Mesendoderm (in vitro differentiated cells): ENCODE measurements at places on chromosomes 16 and 17.

DNA sequence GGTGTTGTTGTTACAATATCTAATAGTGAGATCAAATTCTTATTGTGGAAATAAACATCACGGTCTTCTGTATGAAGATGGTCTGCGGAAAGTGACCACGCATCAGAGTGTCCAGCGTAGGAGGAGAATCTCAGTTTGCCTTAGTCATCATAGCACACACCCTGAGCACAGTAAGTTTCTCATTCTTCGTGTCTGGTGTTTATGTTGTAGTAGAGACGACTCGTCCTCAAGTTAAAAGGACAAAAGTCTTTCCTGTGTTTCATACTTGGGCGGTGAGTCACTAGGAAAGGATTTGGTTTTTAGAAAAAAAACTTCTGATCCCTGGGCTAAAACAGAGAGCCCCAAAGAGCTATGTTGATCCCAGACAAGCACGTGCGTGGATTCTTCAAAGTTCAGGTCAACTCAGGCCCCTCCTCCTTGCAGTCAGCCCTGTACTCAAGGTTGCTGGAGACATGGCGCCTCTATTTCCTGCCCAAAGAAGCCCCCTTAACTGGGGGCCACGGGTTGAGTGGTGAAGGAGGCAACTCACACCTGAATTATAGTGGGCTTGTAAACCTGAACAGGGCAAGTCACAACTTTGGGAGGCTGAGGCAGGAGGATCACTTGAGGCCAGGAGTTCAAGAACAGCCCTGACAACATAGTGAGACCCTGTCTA lies 170.4 kb downstream of the ZFHX3 start:
- DNase-seq: peak; percentile 88
- no peaks in the 10 kb centered on the region for H3K36me3 ChIP-seq
- H3K4me1 ChIP-seq: peaks cover 2% of the 10 kb centered on the region
- peak overlapping the region; percentile 37 for H3K27ac ChIP-seq
- H3K27me3 ChIP-seq: no peaks in the 10 kb centered on the region

GRCh38 chr16:87702325-87702811 lies 63.4 kb downstream of the KLHDC4 start:
- no peaks in the 10 kb centered on the region for H3K27me3 ChIP-seq
- no peak overlapping the region for H3K4me3 ChIP-seq
- no peaks in the 10 kb centered on the region for H3K4me1 ChIP-seq
- no peak overlapping the region for H3K27ac ChIP-seq

- peaks cover 6% of the 10 kb centered on the region for H3K4me1 ChIP-seq
- H3K4me3 ChIP-seq: no peak overlapping the region
- no peak for DNase-seq
- H3K36me3 ChIP-seq: no peaks in the 10 kb centered on the region
- H3K27me3 ChIP-seq: no peaks in the 10 kb centered on the region
Measured at GRCh38 chr17:79529661-79530081, 81.2 kb downstream of the RBFOX3 start.

- no peak overlapping the region for H3K27ac ChIP-seq
- DNase-seq: no peak
- H3K4me3 ChIP-seq: no peak overlapping the region
- no peaks in the 10 kb centered on the region for H3K27me3 ChIP-seq
- H3K4me1 ChIP-seq: no peaks in the 10 kb centered on the region
Measured at GRCh38 chr17:54235571-54235970, 412.8 kb downstream of the KIF2B start.

DNA sequence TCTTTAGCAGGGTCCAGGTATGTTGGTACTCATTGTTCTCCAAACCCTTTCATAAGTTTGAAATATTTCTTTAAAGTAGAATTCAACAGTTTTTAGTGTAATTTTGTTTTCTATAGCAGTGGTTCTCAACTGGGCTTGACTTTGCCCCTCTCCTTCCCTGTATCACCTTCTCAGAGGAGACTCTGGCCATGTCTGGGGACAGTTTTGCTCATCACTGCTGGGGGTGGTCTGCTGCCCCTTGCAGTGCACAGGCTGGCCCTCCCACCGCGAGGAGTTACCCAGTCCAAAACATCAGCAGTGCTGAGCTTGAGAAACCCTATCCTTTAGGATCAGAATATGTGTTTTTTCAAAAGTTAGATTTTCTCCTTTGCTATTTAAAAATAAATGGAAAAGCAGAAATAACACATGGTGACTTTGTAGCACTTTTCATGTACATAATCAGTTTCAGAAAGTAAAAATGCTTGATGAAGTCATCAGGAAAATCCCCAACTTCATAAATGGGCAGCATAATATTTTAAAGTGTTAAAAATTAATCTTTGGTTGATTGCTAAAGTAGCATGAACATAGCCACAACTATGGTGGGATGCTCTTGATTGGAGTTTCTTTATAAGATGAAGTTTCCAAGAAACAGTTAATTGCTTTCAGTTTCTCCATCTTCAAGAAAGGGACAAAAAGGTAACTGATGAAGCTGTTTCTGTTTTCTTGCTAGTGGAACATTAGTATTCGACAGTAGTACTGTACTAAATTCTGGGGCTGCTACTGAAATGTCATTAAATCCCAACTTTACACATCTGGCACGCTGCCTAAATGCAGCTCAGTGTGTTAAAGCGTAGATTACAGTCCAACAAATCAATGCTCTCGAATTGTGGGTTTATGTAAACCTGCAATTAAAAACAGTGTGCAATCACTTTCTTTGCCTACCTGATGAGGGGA lies 70.3 kb downstream of the NETO2 start:
- no peaks in the 10 kb centered on the region for H3K36me3 ChIP-seq
- H3K4me3 ChIP-seq: no peak overlapping the region
- H3K27me3 ChIP-seq: no peaks in the 10 kb centered on the region

- H3K36me3 ChIP-seq: no peaks in the 10 kb centered on the region
- H3K4me3 ChIP-seq: no peak overlapping the region
- no peaks in the 10 kb centered on the region for H3K27me3 ChIP-seq
- DNase-seq: no peak
- no peak overlapping the region for H3K27ac ChIP-seq
Measured at GRCh38 chr17:39045948-39046679, 78.9 kb upstream of the FBXO47 start.

DNA sequence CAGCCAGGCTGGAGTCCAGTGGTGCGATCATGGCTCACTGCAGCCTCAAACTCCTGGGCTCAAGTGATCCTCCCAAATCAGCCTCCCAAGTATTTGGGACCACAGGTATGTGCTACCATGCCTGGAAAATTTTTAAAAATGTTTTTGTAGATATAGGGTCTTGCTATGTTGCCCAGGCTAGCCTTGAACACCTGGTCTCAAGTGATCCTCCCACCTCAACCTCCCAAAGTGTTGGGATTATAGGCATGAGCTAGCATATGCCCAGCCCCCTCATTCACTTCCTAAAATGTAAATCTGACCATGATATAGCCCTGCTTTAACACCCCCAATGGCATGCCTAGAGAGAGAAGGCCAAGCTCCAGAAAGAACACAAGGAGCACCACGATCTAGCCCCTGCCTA lies 98.6 kb downstream of the NDE1 start:
- H3K27ac ChIP-seq: no peak overlapping the region
- no peaks in the 10 kb centered on the region for H3K4me1 ChIP-seq
- no peaks in the 10 kb centered on the region for H3K36me3 ChIP-seq
- no peak overlapping the region for H3K4me3 ChIP-seq
- DNase-seq: no peak

DNA sequence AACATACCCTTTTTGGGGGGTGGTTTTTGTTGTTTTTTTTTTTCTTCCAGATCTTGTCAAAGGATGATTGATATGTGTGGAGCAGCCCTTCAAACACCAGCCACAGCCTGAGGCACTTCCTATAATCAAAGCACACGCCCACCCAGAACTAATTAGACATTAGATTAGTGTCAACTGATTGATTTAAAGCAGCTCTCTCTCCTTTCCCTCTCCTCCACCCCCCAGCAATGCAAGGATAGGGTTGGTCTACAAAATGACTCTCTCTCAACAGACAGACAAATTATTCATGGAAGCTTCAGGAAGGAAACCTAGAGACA lies 250.3 kb upstream of the SOX9 start:
- no peak overlapping the region for H3K27ac ChIP-seq
- no peak overlapping the region for H3K4me3 ChIP-seq
- no peaks in the 10 kb centered on the region for H3K4me1 ChIP-seq
- H3K36me3 ChIP-seq: no peaks in the 10 kb centered on the region
- peak; percentile 2 for DNase-seq
- no peaks in the 10 kb centered on the region for H3K27me3 ChIP-seq

GRCh38 chr17:66443606-66444005 lies 141.2 kb downstream of the PRKCA start:
- no peak overlapping the region for H3K27ac ChIP-seq
- H3K27me3 ChIP-seq: no peaks in the 10 kb centered on the region
- H3K36me3 ChIP-seq: no peaks in the 10 kb centered on the region
- H3K4me1 ChIP-seq: peaks cover 2% of the 10 kb centered on the region
- DNase-seq: no peak
- no peak overlapping the region for H3K4me3 ChIP-seq

- no peak overlapping the region for H3K27ac ChIP-seq
- H3K27me3 ChIP-seq: no peaks in the 10 kb centered on the region
- no peaks in the 10 kb centered on the region for H3K36me3 ChIP-seq
- H3K4me3 ChIP-seq: no peak overlapping the region
- no peak for DNase-seq
- no peaks in the 10 kb centered on the region for H3K4me1 ChIP-seq
Measured at GRCh38 chr17:17603895-17604225, 12.4 kb upstream of the PEMT start.

GRCh38 chr16:50389900-50390299 lies 21.1 kb upstream of the BRD7 start:
- no peak overlapping the region for H3K4me3 ChIP-seq
- H3K27me3 ChIP-seq: no peaks in the 10 kb centered on the region
- H3K36me3 ChIP-seq: no peaks in the 10 kb centered on the region

GRCh38 chr16:66928702-66929388 lies 3.5 kb upstream of the RRAD start:
- H3K4me3 ChIP-seq: no peak overlapping the region
- no peak overlapping the region for H3K27ac ChIP-seq
- DNase-seq: peak; percentile 42
- peaks cover 5% of the 10 kb centered on the region for H3K4me1 ChIP-seq

DNA sequence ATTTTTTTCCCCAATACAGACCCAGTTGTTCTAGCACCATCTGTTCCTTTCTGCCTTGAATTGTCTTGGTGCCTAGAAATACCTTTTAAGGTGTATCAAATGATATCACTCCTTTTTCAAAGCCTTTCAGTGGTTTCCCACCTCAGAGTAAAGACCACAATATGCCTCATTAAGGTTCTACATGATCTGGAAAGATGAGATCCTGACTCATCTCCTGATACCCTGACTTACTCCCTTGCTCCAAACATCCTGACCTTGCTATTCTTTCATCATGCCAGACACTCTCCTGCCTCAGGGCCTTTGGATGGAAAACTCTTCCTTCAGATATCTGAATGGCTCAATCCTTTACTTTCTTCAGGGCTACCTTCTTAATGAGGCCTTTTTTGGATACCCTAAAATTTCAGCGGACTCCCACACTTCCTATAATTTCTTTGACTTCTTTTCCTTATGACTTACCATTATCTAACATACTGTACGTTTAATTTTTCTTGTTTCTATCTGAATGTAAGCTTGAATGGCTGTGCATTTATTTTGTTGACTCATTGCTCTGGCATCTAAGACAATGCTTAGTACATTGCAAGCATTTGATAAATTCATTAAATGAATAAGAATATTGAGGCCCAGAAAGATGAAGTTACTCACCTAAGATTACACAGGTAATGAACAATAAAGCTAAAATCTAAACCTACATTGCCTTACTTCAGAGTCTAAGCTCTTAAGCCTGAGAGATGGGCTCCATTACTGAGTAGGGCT lies 19.2 kb downstream of the FLOT2 start:
- H3K27ac ChIP-seq: no peak overlapping the region
- no peaks in the 10 kb centered on the region for H3K36me3 ChIP-seq
- peaks cover 3% of the 10 kb centered on the region for H3K4me1 ChIP-seq
- H3K27me3 ChIP-seq: no peaks in the 10 kb centered on the region

DNA sequence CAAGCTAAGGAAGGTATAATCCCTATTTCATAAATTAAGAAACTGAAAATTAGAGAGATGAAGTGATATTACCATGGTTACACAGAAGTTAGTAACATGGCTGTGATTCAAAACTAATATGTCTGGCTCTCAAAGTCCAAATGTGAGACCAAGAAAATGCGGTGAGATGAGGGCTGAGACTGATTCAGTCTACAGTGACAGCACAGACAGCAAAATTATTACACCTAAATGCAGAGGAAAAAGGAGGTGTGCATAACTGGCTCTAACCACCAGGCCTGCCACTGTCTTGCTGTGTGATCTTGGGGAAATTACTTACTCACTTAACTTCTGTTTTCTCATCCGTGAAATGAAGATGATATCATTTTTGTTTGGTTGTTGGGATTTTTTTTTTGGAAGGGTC lies 270.0 kb upstream of the SOX9 start:
- H3K4me1 ChIP-seq: no peaks in the 10 kb centered on the region
- no peaks in the 10 kb centered on the region for H3K27me3 ChIP-seq
- no peak overlapping the region for H3K4me3 ChIP-seq
- H3K36me3 ChIP-seq: no peaks in the 10 kb centered on the region

DNA sequence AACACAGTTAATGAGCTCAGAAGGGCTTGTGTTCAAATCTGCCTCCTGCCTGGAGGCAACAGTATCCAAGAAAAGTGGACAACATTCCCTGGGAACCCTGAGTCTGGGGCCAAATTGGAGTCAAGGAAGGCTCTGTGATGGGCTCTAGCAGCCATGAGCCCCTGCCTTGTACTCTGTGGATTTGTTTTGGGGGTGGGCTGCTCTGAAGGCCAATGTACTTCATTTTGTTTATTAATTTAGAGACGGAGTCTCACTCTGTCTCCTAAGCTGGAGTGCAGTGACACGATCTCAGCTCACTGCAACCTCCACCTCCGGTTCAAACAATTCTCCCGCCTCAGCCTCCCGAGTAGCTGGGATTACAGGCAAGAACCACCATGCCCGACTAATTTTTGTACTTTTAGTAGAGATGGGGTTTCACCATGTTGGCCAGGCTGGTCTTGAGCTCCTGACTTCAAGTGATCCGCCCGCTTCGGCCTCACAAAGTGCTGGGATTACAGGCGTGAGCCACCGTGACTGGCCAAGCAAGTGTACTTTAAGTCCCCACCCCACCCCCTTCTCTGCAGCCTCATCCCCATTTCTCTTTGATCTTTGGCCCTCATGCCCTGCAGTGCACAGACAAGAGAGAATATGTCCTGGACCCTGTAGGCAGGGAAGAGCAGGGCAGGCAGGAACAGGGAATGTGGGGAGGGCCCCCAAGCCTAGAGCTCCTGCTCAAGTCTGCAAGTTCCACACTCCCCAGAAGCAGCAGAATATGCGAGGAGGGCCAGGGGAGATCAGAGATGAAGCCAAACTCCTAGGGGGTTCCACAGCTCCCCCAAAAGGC lies 2.7 kb upstream of the GIP start:
- H3K4me1 ChIP-seq: peaks cover 2% of the 10 kb centered on the region
- no peaks in the 10 kb centered on the region for H3K36me3 ChIP-seq
- peak overlapping the region; percentile 82 for H3K27ac ChIP-seq

GRCh38 chr16:76885776-76886537 lies 305.0 kb upstream of the MON1B start:
- no peaks in the 10 kb centered on the region for H3K36me3 ChIP-seq
- no peak overlapping the region for H3K4me3 ChIP-seq
- no peaks in the 10 kb centered on the region for H3K4me1 ChIP-seq
- no peak for DNase-seq
- no peak overlapping the region for H3K27ac ChIP-seq
- H3K27me3 ChIP-seq: no peaks in the 10 kb centered on the region

- H3K4me1 ChIP-seq: peaks cover 4% of the 10 kb centered on the region
- no peak for DNase-seq
- H3K27ac ChIP-seq: no peak overlapping the region
- H3K4me3 ChIP-seq: no peak overlapping the region
- H3K27me3 ChIP-seq: no peaks in the 10 kb centered on the region
- H3K36me3 ChIP-seq: peaks cover 1% of the 10 kb centered on the region
Measured at GRCh38 chr17:81706232-81706611, 3.1 kb downstream of the MRPL12 start.
